Stimulated activated CD8-positive, alpha-beta memory T cell treated with anti-CD3 and anti-CD28 coated beads, Interleukin-2, amount 100 ng/mL, for 1 hour (primary cell): ENCODE measurements at places on chromosomes 16 and 17.

DNA sequence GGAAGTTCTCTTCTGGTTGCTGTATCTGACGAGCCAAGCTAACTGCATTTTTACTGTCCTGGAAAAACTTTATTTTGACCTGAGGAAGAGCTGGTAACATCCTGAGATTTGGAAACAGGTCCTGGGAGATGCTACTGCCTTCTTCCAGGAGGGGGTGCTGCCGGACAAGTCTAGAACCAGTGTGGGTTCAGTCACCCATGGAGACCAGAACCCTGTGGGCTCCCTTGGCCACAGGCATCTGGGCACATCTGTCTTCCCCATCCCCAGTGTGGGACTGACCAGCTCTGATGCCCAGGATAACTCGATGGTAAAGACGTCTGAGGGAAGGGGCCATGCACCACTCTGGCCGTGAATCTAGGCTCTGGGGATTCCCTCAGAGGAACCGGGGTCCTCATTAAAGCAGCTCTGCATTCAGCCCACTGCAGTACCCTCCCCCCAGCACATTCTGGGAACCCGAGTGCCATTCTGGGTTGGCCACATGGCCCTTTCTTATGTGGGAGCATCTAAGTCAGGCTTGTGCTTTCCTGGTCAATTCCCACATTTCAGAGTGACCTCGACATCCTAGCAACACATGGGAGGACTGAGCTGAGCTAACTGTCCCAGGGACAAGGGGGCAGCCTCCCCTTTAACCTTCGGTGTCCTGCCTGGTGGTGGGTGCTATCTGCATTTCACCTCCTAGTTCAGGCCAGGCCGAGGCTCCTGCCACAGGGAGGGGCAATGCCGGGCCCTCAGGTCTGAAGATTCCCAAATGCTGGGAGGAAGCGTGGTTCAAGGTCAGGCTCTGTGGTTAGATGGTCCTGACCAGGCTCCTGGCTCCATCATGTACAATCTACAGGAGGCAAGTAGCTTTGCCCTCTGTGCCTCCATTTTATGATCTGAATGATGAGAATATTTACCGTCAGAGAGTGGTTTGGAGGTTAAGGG lies 6.4 kb downstream of the C16orf86 start:
- no peak for DNase-seq

DNA sequence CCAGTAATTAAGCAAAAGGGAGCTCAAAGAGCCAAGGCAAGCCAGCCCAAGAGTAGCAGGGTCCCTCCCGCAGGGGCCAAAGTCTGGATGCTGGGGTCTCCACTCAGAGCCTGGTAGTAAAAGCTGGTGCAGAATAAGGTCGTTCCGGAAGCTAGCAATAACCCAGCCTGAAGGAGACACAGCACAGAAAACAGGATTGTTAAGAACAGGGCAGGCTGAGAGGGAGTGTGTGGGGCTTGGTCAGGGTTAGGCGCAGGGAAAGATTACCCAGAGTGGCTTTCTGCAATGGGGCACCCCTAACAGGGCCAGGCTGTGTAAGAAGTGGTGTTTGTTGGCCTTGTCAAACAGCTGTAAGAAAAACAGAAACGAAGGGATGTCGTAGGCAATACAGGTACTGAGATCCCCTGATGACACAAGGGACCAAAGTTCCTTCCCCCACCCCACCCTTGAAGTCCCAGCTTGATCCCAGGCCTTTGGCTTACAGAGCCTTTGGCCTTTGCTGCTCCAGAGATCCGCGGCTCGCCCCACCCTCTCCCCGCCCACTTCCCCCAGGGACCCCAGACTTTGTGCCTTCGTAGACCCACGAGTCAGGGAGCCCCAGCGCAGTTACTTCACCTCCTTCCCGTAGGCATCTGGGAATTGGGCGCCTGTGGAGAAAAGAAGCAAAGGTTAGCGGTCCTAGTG lies 712 bp downstream of the TMEM256 start:
- no peak for DNase-seq

DNA sequence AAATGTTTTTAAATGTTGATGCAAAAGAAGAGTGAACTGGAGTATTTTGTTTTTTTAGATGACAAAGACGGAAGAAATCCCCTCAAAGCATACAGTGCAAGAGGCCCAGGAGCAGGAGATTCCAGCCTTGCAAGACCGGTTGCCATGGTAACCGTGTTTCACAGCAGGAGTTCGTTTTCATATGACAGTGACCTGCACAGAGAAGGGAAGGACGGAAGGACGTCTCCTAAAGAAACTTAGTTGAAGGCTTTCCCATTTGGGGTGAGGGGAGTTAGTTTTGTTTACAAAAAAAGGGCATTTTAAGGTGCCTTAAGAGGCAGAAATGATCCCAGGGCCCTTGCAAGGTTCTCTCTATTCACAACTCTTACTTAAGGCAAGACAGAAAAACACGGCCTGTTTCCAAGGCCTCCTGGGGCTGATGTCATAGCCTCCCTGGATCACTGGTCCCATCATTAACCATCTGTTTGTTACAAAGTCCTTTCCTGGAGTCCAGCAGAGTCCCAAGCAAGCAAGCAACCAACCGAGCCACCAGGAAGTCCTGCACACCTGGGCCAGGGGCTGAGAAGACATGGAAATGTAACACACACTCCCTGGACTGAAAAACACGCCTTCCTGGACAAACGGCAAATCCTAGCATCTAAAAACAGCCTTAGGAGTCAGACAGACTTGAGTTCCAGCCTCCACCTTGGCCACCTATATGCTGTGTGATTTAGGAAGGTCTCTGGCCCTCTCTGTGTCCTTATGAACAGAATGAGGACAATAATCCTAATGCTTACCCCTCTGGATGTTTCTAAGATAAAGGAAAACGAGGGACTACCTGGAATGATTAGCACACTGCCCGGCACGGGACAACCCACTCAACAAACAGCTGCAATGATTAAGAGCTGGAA lies 30.3 kb upstream of the RPH3AL start:
- no peak for DNase-seq

GRCh38 chr16:19085679-19086200 lies 18.3 kb downstream of the COQ7 start:
- DNase-seq = no peak

DNA sequence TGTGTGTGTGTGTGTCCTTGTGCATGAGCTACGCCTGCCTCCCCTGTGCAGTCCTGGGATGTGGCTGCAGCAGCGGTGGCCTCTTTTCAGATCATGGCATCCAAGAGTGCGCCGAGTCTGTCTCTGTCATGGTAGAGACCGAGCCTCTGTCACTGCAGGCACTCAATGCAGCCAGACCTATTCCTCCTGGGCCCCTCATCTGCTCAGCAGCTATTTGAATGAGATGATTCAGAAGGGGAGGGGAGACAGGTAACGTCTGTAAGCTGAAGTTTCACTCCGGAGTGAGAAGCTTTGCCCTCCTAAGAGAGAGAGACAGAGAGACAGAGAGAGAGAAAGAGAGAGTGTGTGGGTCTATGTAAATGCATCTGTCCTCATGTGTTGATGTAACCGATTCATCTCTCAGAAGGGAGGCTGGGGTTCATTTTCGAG lies 22.5 kb downstream of the STAT5A start:
- DNase-seq = no peak
